Activated CD8-positive, alpha-beta memory T cell treated with anti-CD3 and anti-CD28 coated beads for 36 hours (primary cell): ENCODE measurements at places on chromosomes 16 and 17. TPM values are rescaled to one million over a fixed set of nuclear protein-coding genes. Genes with fewer than 3 reads are reported as not detected.

Gene NME3
- 30.0 TPM for total RNA-seq

Gene NACA2
- not detected for total RNA-seq

Gene KRTAP9-8
- total RNA-seq, result not detected

Gene KAT2A
- 52.6 TPM for total RNA-seq

Gene DHRS7C
- not detected for total RNA-seq

Gene EMP2
- total RNA-seq, result not detected

Gene USP31
- total RNA-seq, result 9.6 TPM

Gene PNMT
- total RNA-seq, result 0.23 TPM
